A549 (cell line): ENCODE measurements at places on chromosomes 2 and 18. TPM values are rescaled to one million over a fixed set of nuclear protein-coding genes. Genes with fewer than 3 reads are reported as not detected.
A peak's percentile ranks its signal among the peaks of the same experiment; 100 is the strongest.

Gene PRKD3
- polyA plus RNA-seq: 16.1 to 18.2 TPM (median 16.6 TPM) in 3 replicates

Gene UGT1A3
- polyA plus RNA-seq: 0.08 to 0.23 TPM (median 0.17 TPM) in 3 replicates

DNA sequence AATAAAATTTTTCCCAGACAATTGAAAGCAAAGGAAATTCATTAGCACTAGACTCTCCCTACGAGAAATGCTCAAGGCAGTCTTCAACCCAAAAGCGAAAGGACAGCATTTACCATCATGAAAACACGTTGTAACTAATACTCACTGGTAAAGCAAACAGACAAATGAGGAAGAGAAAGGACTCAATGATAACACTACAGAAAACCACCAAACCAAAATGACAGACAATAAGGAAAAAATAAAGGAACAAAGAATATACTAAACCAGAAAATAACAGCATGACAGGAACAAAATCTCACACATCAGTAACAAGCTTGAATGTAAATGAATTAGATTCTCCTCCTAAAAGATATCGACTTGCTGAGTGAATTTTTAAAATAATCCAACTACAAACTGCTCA is 190.7 kb downstream of the NOL4 start:
- no peak for DNase-seq

Gene LCT
- polyA plus RNA-seq: 0.01 to 0.05 TPM (median 0.04 TPM) in 3 replicates

DNA sequence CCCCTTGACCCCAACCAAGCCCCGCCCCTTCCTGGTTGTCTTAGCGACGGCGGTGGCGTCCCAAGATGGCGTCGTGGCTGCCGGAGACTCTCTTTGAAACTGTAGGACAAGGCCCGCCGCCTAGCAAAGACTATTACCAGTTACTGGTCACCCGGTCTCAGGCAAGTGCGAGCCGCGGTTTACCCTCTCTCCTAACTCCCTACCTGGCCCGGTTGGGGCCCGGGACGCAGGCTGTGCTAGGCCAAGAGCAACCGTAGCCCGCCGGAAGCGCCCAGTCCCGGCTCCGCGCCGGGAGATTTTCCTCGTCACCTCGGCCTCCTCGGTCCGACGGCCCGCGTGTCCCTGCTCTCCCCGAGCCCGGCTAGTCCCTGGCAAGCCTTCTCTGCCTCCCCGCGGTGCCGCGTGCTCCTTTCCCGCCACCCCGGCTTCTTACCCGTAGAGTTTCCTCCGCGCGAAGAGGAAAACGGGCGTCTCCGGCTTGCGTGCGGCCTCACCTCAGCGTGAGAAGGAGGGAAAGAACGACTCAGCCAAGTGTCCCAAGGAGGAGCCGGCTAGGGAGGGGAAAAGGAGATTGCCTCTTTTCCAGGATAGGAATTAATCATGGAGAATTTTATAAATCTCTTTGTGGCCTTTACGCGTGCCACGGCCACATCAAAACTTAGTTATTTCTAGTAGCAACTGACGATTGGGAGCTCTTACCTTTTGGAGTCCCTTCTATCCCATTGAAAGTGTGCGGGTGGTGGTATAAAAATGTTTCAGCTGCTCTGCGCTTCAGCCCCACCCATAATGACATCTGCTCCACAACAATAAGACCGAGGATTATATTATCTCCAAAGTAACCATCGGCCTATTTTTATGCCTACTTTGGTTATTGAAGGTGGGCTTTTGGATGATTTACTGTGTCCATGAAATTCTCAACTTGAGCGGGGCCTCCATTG is at the start of gene FBXO36:
Gene FBXO36 (plus strand): TSS at position 55 of the 938 bp plus-strand sequence. CDS start 11 bp downstream, at position 66.
- DNase-seq: peak; percentile 92
